ENCODE measurements at places on chromosomes 6 and 20.

DNA sequence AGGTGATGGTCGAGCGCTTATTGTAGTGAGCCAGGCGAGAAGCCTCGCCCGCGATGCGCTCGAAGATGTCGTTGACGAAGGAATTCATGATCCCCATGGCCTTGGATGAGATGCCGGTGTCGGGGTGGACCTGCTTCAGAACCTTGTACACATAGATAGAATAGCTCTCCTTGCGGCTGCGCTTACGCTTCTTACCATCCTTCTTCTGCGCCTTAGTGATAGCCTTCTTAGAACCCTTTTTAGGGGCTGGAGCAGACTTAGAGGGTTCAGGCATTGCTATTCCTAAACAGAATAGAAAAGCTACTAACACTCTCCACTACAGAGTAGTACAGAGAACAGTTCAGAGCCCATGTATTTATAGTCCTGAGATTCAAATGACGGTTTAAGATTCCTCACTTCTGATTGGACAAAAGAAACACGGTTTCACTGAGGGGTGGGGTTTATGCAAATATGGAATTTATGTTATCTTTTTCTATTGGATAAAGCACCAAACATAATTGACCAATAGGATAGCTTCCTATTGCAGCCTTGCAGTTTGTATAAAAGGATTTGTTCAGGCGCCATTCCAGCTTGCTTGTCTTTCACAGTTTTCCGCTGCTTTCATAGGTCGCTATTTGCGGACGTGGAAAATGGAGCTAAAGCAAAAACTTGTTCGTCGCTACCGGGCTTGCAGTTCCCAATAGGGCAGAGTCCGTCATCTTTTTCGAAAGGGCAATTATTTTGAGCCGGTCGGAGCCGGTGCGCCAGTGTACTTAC is 43.7 kb upstream of the HFE start:
- peak; percentile 91 for DNase-seq

DNA sequence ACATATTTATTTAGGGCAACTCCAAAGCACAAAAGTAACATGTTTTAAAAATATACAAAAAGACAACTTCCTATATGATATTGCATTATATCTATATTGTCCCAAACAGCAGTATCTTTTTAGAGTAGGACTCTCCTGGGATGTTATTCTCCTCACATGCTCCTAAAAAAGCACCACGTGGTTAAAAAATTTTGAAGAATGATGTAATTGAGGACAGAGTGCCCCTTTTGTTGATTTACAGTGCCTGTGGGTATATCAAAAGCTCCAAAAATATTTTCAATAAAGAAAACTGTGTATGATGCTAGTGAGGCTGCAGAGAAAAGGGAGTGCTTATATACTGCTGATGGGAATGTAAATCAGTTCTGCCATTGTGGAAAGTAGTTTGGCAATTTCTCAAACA is 130.3 kb upstream of the HDAC2 start:
- DNase-seq: no peak

- no peak for DNase-seq
These were observed 475.2 kb upstream of the EPHA7 start for GRCh38 chr6:93894521-93894920.

GRCh38 chr6:90621581-90621980 is 34.7 kb upstream of the MAP3K7 start:
- DNase-seq: no peak

- no peak for DNase-seq
These were observed 89.5 kb downstream of the ZMYND8 start for GRCh38 chr20:47266847-47267515.

DNA sequence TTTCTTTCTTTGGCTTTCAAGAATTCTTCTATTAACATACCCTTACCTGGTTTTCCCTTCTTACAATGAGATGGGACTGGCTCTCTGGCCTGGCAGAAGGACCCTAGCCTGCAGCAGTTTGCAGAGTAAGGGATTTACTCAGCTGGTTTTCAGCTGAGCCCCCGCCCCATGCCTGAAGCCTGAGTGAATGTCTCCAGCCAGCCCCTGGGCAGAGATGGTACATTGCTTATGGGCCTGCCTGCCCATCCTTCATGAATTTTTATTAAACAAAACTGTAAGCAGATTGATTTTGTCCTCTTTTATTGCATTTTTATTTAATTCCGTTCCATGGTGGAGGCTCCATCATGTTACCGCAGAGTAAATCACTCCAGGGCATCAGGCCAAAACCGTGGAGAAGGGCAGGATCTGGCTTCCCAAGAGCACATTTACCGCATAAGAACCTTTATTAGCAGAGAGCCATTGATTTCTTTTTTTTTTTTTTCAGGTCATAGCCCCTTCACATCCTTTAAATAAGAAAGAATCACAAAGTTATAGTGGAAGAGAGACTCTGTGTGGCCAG is 316.2 kb downstream of the DHX35 start:
- DNase-seq: no peak

GRCh38 chr6:7389162-7389450 is 436 bp downstream of the CAGE1 start:
- DNase-seq: no peak

GRCh38 chr6:43921039-43921438 is 151.0 kb downstream of the VEGFA start:
- DNase-seq: no peak

DNA sequence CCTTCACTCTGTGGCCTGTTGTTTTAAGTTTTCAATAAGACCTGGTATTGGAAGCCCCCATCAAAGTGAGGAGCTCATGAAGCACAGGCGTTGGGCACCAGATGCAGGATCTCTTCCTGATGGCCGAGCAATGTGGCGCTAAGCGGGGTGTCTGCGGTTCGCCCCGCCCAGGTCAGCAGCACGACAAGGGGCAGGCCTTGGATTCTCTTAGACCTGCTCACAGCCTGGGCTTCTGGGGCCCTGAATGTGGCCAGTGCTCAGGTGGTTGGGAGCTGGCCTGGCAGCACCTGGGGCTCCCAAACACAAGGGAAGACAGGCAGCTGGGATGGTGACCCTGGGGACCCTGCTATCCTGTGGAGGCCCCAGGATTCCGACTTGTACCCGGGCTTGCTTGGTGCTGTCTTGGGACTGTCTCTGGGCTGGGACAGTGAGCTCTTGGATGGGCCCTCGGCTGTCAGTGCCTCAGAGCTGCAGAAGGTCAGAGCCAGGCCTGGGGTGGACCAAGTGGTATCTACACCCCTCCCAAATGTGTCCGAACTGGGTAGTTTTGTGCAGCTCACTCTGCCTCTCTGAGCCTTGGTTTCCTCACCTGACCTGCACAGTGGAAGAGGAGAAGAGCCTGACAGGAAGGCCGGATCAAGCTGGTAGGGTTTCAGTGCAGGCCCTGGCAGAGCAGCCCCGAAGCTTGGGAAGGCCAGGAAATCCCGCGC is 69.1 kb downstream of the PHACTR3 start:
- DNase-seq: no peak

- DNase-seq: no peak
These were observed 20.3 kb downstream of the BCKDHB start for GRCh38 chr6:80126657-80127345.

GRCh38 chr6:81767163-81767891 is 14.8 kb upstream of the TENT5A start:
- DNase-seq: no peak

- DNase-seq: no peak
These were observed 366.3 kb downstream of the CDKAL1 start for GRCh38 chr6:20900389-20901160.

- no peak for DNase-seq
These were observed 79.0 kb upstream of the SPACA1 start for GRCh38 chr6:87968435-87969278.

- DNase-seq: no peak
These were observed 143.9 kb upstream of the NOX3 start for GRCh38 chr6:155599561-155599960.

DNA sequence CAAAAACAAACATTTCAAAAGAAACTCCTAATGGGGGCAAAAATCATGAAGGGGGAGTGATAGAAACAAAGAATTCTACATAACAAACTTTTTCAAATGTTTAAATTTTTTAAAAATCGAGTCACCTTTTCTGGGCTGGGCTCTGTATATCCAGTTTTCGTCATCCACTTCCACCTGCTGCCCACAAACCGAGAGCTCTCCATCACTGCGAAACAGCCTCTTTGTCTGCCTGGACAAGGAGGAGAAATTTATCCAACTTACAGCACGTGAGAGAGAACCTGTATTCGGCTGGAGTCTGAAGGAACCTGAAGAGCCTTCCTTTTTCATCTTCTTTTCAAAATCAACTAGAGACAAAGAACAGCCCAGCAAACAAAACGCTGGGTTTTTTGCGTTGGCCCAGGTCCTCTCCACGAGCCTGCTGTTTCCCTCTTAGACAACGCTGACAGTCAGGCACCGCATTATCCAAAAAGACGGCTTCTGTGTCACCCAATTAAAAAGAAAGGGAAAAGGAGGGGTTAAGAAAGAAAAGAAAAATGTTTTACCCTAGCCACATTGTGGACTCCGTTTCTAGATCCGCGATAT is 72.4 kb upstream of the NHSL1 start:
- DNase-seq: no peak

DNA sequence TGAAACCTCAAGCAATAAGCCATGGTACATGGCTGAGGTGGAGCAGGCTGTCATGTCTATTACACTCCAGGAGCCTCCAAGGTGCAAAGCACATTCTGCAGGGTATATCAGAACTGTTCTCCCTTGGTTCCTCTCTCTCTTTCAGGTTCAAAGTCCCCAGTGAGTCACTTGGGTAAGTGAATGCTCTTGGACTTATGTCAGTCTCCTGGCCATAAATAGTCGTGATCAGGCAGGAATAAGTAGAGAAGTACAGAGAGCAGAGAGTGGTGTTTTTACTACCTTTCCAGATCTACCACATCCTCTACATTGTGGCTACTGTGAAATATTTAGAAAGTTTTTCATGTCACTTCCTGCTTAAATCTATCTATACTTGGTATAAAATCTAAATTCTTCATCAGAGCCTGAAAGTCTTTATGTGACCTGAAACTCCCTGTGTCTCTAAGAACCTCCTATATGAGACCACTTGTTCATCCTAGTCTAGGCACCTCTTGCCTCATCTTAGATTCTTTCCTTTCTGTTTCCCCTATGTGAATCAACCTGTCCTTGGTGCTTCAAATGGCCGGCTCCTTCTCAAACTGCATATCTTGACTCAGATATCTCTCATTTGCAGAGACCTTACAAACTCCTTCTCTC is 1077.6 kb upstream of the MAP3K7 start:
- no peak for DNase-seq

DNA sequence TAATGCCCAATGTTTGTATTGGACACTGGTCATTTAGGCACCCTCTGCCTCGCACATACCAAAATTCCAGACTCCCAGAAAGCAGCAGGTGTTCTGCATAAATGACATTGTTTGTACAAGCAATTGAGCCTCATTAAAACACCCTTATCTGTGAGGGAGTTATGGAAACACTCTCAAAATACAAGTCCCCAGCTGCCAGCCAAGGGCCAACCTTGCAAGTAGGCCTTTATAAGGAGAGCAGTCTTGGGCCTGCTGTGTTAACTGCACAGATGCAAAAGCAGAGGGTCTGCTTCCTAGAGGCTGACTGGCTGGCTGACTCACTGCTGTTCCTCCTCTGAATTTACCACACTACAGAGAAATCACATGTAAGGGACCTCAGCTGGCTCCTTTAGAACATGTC is 150.4 kb upstream of the HMGN3 start:
- peak; percentile 91 for DNase-seq

GRCh38 chr6:52183131-52183713 is 3.0 kb upstream of the IL17A start:
- no peak for DNase-seq

GRCh38 chr6:26594730-26595632 is 1.8 kb upstream of the ABT1 start:
- DNase-seq: peak; percentile 37

DNA sequence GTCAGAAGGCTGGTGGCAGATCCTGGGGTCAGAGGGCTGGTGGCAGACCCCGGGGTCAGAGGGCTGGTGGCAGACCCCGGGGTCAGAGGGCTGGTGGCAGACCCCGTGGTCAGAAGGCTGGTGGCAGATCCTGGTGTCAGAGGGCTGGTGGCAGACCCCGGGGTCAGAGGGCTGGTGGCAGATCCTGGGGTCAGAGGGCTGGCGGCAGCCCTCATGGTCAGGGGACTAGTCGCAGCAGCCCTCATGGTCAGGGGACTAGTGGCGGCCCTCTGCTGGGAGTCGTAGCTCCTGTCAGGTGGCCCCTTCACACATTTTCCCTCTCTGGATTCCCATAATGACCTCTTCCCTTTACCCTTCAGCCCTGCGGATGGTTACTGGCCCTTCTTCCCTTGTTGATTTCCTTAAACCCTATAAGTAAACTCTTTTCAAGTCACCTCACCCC is 86.7 kb downstream of the CDC5L start:
- DNase-seq: no peak

DNA sequence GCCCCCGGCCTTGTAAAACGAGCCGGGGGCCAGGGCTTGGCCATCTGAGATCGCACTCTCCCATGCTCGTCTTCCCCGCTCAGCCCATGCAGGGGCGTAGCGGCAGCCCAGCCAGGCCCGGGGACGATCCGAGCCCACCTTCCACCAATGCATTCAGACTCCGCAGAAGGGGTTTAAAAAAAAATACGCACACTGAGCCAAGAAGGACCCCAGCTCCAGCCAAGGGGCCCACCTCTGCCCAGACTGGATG is 320 bp downstream of the GSTA4 start:
- peak; percentile 68 for DNase-seq

DNA sequence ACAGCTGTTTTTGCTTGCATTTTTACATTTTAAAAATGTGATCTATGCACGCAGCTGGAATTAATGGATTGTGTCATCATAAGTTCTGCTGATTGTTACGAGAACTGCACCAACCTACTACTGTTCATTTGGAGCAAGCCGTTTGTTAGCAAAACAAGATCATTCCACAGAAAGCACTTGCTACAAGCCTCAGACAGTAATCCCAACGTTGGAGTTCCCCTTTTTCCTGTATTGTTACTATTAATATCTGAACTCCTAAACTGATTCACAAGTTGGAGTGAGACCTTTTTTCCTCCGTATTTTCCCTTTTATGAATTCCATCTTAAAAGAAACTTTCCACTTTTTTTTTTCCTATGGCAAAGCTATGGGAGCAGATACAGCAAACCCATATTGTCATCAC is 3.5 kb downstream of the TENT5A start:
- no peak for DNase-seq

DNA sequence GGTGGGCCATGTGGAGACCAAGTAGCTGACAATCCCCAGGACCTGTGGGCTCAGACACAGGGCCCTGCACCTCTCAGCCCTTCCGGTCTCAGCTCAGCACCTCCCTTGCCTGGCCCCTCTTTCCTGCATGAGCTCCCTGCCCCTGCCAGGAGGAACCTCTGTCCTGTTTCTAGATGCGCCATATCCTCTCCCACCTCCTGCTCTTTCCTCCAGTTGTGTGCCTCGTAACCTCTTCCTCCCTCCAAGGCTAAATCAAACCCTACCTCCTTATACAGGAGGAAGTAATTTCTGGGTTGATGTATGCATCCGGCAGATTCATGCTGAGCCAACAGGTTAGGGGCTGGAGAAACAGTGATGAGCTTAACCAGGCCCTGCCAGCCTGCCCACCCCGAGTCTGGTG is 30.9 kb downstream of the ITPR3 start:
- no peak for DNase-seq

Measured in SHP77 (cell line).